ENCODE measurements at places on chromosomes 12 and 14. TPM values are rescaled to one million over a fixed set of nuclear protein-coding genes. Genes with fewer than 3 reads are reported as not detected.
A peak's percentile ranks its signal among the peaks of the same experiment; 100 is the strongest.

Gene DEGS2
- 0.20 TPM for total RNA-seq

Gene ST8SIA1
- total RNA-seq = 3.1 TPM

GRCh38 chr12:51942501-51943000 is 8.9 kb upstream of the ACVR1B start:
- H3K27ac ChIP-seq = no peak overlapping the region
- H3K27me3 ChIP-seq = peaks cover 34% of the 10 kb centered on the region
- no peak overlapping the region for H3K4me3 ChIP-seq
- DNase-seq = no peak

DNA sequence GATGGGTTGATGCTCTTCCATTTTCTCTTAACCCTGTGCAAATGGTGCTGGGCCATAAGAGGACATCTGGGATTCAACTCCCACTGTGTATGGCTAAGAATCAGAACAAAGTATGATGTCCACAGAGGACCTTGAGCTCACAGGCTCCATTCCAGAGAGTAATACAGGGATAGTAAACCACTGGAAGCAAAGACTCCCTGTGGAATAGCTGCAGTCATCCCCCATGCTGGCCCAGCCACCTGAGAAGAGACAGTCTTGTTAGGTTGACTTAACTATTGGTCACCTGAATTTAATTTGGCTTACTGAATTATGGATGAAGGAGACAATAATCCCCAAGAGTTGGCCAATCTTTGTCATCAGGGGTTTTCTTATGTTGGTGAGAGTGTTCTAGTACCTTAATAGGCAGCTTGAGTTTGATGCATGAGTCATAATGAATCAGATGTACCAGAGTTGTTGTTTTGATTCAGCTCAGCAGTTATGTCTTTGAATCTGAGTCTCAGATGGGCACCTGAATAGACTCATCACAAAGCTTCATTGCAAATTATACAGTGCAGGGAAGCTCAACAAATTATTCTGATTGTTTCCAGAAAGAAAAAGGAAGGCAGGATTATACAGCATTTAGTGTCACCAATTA is 122.7 kb downstream of the SSPN start:
- peaks cover 3% of the 10 kb centered on the region for H3K36me3 ChIP-seq
- H3K4me1 ChIP-seq = peaks cover 5% of the 10 kb centered on the region
- peaks cover 24% of the 10 kb centered on the region for H3K27me3 ChIP-seq
- no peak overlapping the region for H3K4me3 ChIP-seq
- no peak for DNase-seq

Gene MUCL1
- not detected for total RNA-seq

DNA sequence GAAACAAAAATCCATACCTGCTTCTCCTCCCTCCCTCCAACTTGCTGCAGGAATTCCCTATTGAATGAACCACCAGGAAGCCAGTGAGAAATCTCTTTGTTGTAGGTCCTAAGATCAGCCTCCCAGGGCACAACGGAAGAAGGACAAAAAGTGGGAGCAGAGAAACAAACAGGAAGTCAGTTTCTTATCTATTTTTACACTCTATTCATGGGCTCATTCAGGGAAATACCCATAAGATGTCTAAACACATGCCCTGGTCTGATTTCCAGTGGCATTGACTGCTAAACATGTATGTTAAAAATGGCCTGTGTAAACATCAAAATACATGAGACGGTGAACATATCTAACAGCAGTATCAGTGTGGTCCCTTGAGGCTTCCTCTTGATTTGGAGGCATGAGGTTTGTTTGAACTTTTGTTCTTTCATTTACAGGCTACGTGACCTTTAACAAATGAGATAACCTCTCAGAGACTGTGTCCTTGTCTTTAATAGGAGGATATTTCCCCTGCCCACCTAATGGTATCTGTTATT is 18.8 kb downstream of the GPR65 start:
- H3K4me1 ChIP-seq = peaks cover 49% of the 10 kb centered on the region
- H3K4me3 ChIP-seq = no peak overlapping the region
- peaks cover 31% of the 10 kb centered on the region for H3K36me3 ChIP-seq
- peak overlapping the region; percentile 38 for H3K27ac ChIP-seq
- no peak for DNase-seq

All from activated CD4-positive, alpha-beta memory T cell treated with anti-CD3 and anti-CD28 coated beads, Interleukin-2, amount 10 ng/mL, durations not matched to agents 7 days and 5 days (primary cell).